Cortex of kidney (tissue), 1 donor: ENCODE measurements at places on chromosomes 13 and 19.

GRCh38 chr19:30558793-30559192 lies 186.6 kb downstream of the ZNF536 start:
- DNase-seq, result no peak

DNA sequence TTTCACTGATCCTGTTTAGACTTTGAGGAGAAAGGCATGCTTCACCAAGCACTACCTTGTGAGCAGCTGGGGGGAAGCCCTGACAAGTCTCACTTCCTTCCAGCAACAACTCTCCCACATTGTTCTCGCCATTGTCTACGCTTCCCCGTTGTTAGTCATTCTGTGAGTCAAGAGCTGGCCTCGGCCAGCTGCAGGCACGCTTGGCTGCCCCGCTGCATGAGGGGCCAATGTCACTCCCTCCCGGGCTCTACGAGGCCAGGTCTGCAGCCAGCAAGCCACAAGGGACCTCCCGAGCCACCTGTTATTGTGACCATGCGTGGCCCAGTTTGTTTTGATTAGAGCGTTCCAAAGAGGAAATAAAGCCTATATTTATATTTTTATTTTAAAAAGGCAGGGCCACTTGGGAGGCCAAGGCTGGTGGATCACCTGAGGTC lies 220.9 kb downstream of the FOXO1 start:
- no peak for DNase-seq

GRCh38 chr13:26498656-26499601 lies 58.6 kb upstream of the WASF3 start:
- no peak for DNase-seq

GRCh38 chr13:39494006-39494405 lies 109.0 kb downstream of the LHFPL6 start:
- no peak for DNase-seq

DNA sequence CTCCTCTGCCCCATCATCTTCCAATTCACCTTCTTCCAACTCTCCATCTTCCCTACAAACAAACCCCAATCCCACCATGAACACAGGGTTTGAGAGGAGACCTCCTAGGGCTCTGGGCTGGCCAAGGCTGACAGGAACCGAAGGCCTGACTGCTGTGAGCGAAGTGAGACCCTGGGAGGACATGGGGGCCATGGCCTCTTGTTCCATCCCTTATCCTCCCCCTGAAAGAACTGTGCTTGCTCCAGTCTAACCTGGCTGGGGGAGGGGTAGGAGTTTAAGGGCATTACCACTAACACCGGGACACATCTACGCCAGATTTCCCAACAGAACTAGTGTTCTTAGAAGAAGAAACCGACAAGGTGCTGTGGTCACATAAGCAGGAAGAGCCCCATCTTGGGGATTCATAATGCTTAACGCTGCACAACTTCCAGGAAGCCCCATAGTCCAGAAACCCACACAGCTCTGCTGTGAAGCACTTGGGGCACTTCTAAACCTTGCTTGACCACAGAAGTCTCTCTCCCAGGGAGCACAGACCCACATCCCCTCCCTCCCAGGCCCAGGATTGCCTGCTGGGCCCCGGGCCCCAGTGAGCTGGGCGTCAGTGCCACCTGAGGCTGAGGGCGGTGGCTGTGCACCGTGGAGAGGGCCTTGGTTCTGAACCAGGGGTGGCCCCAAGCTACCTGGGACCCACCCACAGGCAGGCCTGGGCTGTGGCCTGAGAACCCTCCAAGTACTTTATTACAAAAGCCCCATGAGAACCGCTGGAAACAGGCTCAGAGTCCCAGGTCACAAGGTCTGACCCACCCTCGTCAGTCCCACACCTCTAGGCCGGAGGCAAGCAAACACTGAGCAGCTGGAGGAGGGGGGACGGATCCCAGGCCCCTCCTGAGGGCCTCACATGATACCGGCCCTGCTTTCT lies 18.8 kb downstream of the ZC3H4 start:
- DNase-seq, result no peak

DNA sequence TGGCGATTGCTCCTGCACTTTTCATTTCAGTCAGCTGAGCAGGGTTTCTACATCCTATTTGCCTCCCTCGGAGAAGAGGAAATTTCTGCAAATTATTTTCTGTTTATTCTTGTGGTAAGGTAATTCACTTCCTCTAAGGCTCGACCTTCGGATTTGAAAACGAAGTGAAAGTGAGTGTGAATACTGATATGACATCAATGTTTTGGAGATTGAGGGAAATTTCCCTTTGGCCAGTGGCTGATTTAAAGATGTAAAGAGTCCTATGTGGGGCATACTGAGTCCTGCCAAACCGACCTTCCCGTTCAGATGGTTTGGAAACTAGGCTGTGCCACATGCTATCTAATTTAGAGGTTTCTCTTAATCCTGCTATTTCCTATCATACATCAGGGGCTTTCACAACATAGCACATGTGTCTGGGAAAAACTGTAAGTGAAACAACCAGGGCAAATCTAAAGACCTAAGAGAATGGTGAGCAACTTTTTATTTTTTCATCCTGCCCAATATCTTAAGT lies 112.3 kb downstream of the POSTN start:
- DNase-seq, result no peak

DNA sequence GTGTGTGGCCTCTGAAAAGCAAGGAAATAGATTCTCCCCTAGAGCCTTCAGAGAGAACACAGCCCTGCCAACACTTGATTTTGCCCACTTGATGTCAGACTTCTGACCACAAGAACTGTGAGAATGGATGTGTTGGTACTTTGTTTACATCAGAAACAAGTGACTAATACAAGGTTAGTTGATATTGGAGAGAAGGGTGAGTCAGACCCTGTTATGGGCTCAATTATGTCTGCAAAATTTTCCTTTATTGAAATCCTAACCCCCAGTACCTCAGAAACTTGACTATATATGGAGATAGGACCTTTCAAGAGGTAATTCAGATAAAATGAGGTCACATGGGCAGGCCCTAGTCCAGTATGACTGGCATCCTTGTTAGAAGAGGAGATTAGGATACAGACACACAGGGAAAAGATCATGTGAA lies 226.7 kb downstream of the RFC3 start:
- no peak for DNase-seq

DNA sequence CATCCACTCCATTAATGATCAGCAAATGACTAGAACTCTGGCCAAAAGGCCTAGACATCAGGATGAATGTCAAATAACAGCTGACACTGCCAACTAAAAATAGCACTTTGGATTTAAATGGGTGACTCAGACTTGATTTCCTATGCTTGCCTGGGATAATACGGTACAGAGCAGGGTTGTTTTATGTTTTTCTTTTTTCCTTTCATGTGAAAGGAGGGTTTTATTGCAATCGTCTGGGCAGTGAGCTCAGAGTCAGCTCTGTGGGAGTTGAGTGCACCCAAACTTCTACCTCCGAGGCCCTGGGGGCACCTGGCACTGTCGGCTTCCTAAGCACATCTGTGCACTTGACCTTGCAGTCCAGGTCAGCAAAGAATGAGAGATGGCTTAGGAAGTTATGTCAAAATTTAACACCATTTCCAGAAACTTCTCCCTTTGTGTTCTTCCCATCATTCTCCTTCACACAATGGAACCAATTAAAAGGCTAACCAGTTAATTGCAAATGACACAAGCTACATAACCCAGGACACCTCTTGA lies 134.1 kb downstream of the LACC1 start:
- DNase-seq, result no peak

DNA sequence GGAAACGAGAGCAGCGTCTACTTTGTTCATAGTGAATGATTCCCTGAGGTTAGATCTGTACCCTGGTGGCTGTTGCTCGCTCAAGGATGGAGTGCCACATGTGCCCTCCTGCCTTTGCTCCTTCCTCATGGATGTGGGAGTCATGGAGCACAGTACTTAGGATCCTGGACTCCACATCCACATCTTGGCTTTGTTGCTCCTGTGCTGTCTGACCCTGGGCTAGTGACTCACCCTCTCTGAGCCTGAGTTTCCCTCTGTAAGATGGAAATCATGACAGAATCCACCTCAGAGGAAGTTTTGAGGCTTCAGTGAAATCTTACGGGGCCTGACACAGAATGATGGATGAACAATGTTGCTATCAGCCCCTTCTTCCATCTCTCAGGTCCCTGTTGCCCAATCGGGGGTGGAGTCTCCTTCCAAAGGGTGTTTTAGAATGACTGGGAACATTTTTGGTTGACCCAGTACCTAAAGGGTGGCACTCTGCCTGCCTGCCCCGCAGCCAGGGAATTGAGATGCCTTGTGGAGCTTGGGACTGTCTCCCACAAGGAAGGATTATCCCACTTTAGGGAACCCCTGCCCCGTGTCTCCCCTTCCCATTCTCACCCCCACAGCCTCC lies 9.8 kb upstream of the TIMM50 start:
- DNase-seq, result no peak

DNA sequence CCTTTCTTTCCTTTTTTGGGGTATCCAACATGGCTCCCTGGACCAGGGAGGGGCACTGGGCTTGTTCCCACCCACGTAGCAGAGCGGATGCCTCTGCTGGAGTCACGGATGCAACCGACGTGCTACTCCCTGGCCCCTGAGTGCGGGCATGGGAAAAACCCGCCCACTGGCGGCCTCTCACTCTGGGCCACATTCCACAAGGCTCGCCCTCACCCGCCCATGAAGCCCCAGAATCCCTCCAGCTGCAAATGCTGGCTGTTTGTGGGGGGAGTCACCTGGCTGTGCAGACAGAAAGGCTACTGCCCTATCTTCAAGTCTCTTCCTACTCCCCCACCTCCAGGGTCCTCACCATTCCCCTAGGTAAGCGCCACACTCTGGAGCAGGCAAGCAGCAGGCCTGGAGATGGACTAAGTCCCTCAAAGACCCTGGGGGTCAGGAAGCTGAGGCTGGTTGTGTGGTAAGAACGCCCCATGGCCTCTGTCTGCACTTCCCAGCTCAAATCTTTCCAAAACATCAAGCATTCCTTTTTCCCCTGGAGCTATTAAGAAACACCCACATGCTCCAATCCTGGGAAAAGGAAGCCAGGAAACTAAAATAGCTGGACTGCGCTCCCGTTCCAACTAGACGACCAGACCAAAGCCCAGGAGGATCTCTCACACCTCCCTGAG lies 17.9 kb upstream of the EPHX3 start:
- no peak for DNase-seq

DNA sequence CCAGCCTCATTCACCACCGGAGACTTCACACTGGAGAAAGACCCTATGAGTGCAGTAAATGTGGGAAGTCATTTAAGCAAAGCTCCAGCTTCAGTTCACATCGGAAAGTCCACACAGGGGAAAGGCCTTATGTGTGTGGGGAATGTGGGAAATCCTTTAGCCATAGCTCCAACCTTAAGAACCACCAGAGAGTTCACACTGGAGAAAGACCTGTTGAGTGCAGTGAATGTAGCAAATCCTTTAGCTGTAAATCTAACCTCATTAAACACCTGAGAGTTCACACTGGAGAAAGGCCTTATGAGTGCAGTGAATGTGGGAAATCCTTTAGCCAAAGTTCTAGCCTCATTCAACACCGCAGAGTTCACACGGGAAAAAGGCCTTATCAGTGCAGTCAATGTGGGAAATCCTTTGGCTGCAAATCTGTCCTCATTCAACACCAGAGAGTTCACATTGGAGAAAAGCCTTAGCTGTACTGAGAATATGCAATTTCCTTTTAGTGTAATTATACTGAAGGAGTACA lies 8.8 kb downstream of the ZNF211 start:
- DNase-seq, result no peak

DNA sequence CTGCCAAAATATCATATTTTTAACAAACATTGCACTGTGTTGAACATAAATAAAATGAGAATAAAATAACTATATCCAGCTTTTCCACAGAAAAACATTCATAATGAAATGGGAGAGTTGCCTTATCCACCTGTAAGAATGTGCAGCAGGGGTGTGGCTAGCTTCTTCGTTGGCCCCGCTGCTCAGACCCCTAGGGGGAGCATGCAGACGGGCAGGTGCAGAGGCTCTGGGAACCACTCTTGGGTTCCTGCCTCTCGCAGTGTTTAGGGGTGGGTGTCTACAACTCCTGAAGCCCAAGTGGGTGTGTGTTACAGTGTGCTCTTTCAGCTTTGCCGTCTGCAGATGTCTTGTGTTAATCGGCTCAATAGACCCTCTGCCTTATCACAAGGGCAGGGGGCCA lies 121.7 kb downstream of the SLITRK5 start:
- no peak for DNase-seq
